Right ventricle myocardium superior (tissue), 1 donor: ENCODE measurements at places on chromosomes 3 and 15. TPM values are rescaled to one million over a fixed set of nuclear protein-coding genes. Genes with fewer than 3 reads are reported as not detected.

DNA sequence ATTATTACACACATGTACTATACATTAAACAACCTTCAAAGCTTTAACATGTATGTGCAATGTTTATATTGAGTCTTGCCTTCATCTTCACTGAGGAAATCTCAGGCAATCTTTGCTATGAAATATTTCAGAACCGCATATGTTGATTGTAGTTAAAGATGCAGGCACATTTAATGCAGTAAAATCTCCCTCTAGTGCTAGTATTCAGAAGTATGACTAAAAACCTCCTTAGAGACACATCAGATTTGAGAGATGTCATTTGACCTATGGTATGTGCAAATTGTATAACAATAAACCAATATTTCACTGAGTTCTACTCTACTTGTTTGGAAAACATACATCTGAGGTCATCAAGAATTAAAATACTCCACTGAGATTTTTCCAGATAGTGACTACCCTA lies 123.8 kb upstream of the C15orf61 start:
- DNase-seq: no peak

TPRG1 gene
- total RNA-seq: 2.7 TPM

- no peak for DNase-seq
Measured at GRCh38 chr15:48945386-48945785, 18.3 kb downstream of the SHC4 start.

DNA sequence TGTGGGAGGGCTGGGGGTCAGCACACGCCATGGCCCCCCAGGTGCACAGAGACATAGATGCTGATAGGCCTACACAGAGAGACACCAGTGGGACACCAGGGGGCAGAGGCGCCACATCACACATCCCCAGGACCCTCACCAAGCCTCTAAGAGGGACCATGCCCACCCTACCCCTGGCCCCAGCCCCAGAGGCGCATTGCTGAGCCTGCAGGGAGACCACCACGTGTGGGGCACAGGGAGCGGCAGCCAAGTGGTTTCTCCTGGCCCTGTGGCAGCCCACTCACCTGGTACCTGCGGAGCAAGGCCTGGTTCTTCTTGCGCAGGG lies 1.2 kb downstream of the CCDC9B start:
- DNase-seq: no peak

FAM3D gene
- not detected for total RNA-seq

DNA sequence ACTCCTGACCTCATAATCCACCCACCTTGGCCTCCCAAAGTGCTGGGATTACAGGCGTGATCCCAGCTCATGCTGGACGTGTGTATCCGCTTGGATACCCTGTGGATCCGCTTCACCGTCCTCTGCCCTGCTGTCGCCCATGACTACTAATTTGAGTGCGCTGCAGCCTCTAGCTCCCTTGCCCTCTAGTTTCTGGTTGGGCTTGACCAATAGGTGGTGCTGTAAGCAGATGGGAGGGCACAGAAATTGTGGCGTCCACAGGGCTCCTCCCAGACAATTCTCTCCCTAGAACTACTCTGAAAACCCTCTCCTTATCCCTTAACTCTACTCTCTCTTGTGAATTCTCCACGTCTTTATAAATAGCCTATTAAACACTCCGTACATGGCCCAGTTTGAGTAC lies 36.2 kb downstream of the ZPLD1 start:
- DNase-seq: no peak

RBP2 gene
- not detected for total RNA-seq

CRABP1 gene
- not detected for total RNA-seq

CACNA2D3 gene
- total RNA-seq: 35.5 TPM

- DNase-seq: peak; percentile 76
Measured at GRCh38 chr15:93235926-93236780, 147.1 kb upstream of the RGMA start.

GRCh38 chr3:66406831-66407610 lies 93.8 kb downstream of the LRIG1 start:
- DNase-seq: no peak

- DNase-seq: no peak
Measured at GRCh38 chr3:149600634-149601033, 57.2 kb downstream of the WWTR1 start.

- DNase-seq: no peak
Measured at GRCh38 chr15:43880406-43881194, 53.8 kb downstream of the WDR76 start.

FETUB gene
- total RNA-seq: not detected

COLQ gene
- 2.2 TPM for total RNA-seq

ILDR1 gene
- total RNA-seq: 0.38 TPM

DNA sequence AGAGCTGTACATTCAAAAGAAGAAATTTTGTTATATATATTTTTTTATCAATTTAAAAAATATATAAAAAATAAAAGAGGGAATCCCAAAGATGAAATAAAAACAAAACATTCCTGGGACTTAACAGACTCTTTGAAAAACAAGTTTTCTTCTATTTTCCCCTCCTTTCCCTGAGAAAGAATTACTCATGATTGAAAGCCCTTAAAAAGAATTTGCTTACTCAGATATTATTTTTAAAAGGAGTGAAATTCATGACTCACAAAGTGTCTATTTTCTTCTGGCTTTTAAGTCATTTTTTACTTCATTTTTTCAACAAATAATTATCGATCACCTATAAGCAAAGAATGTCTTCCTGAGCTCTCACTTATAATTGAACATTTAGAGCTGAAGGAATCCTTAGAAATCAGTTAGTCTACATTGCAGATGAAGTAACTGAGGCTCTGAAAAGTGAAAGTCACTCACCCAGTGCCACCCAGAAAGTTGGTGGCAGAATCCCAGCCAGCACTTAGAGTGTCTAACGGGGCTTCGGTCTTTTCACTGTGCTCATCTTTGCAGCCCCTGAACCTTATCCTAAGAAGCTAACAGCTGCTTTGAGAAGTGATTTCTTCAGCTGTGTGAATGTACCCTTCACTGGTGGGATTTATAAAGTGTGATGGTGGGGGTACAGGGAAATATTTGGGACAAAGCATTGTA lies 42.5 kb upstream of the NUDT16 start:
- no peak for DNase-seq

SLC27A2 gene
- 0.24 TPM for total RNA-seq

DNA sequence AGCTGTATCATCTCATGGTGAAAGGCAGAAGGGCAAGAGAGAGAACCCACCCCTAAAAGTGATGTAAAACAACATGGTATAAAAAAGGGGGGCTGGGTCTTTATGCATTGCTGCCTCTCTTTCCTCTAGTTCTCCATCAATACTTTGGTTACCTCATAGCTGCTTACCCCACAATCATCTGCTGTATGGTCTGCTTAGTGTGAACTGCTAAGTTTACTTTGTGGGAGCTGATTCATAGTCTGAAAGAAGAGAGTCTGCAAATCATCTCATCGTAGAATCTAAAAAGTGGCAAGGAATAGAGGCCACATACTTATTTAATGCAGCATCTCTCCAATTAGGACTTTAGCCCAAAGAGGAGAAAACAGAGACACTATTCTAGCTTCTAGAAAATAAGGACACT lies 546.8 kb downstream of the GBE1 start:
- no peak for DNase-seq

DNA sequence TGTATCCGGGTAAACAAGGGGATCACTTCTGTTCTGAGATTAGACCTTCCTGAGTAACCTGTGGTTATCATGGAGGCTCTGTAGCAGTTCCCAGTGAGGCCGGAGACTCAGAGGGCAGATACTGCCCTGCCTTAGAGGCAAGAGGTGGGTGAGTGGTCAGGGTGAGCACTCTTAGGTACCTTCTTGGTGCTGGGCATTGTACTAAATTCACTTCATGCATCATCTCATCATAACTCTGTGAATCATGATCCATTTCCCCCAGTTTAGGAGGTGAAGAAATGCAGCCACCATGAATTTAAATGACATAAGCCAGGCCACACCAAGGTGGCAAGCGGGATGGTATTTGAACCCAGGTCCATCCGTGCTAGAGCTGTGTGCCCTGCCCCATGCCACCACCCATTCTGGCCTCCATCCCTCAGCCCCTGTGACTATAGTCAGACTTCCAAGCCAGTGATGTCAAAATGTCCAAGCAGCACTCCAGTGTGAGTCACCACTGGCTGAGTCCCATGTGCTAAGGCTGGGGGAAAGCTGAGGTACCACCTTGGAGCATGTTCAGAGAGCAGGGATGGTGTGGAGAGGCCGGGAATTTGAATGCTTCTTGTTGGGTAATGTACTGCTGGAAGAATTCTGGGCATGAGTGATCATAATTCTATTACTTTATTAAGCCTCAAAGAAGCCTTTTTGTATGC lies 88.8 kb downstream of the EPHB1 start:
- DNase-seq: no peak
